ENCODE measurements at places on chromosomes 1 and 21.

- peak; percentile 26 for DNase-seq
These were observed 13.2 kb upstream of the MAP1LC3C start for GRCh38 chr1:242011894-242012660.

DNA sequence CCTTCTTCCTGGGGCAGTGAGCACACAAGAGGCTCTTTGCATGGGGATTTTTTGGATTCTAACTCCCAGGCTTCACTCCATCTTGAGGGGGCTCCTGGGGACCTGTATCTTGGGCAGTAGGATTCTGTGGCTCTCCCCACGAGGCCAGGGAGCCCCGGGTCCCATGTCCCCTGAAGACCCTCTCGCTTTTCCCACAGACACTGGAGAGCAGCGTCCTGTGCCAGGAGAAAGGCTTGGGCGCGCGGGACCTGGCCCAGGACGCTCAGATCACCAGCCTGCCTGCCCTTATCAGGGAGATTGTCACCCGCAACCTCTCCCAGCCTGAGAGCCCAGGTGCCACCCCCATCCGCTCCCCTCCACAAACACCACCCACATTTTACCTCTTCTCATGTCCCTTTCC is 735 bp downstream of the CROCC start:
- no peak for DNase-seq

DNA sequence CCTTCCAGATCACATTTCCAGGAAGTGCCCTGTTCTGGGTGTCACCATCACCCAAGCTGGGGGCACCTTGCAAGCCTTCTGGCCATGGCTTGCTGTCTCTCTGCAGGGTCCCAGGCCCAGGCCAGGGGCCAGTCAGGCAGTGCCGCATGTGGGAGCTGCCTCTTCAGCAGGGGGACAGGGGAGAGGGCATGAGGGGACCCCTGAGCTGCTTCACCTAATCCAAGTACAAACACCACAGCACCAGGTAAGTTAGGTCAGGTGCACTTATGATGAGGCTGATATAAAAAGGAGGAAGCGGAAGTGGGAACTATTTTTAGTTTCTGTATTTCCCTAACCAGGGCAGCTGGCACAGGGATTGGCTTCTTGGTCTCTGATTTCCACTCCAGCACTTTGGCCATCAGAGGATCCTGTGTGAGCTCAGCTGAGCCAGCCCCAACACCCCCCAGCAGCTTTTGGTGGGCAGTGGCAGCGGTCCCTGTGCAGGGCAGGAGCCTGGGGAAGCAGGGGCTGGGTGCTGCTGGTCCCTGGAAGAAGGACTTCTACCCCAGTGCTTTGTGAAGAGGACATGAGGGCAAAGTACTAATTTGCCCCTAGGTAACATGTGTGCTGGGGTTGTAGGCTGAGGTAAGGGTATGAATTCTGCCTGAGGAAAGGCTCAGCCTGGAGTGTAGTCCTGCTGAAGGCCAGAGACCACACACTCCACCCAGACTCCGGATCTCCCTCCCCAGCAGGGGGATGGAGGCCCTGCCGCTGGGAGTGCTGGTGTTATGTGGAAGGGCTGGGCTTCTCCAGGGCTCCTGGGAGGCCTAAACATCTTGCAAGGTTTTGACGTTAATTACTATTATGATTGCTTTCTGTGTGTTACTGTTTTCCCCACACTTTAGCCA is 3.3 kb upstream of the PCBP3 start:
- DNase-seq = no peak

DNA sequence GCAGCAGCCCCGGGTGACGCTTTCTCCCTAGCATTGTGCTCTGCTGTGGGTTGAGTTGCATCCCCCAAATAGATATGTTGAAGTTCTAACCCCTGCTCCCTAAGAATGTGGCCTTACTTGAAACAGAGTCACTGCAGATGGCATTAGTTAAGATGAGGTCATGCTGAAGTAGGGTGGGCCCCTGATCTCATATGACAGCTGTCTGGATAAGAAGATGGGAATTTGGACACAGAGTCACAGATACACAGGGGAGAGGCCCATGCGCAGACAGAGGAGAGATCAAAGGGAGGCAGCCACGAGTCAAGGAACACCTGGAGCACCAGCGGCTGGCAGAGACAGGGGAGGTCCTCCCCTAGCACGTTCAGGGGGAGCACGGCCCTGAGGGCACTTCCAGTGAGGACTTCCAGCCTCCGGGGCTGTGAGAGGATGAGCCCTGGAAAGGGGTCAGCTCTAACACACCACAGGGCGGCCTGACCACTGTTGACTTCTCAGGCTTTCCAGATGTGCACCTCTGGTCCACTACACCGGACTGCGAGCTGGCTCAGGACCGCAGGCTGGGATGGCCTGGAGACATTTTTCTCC is 46.4 kb downstream of the ABCG1 start:
- no peak for DNase-seq

DNA sequence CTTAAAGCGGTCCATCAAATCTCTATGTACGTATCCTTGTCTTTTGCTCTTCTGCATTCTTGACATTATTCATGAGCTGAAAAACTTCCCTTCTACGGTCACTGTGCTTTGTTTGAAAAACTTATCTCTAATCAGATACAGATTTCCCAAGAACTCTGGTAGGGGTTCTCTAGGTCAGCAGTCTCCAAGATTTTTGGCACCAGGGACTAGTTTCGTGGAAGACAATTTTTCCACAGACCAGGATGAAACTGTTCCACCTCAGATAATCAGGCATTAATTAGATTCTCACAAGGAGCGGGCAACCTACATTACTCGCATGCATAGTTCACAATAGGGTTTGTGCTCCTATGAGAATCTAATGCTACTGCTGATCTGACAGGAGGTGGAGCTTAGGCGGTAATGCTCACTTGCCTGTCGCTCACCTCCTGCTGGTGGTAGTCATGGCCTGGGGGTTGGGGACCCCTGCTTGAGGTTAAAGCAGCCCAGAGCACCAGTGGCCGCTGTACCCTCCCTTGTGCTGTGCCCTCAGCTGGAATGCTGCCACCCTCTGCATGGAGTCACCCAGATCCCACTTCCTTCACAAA is 30.8 kb downstream of the AK2 start:
- peak; percentile 84 for DNase-seq

DNA sequence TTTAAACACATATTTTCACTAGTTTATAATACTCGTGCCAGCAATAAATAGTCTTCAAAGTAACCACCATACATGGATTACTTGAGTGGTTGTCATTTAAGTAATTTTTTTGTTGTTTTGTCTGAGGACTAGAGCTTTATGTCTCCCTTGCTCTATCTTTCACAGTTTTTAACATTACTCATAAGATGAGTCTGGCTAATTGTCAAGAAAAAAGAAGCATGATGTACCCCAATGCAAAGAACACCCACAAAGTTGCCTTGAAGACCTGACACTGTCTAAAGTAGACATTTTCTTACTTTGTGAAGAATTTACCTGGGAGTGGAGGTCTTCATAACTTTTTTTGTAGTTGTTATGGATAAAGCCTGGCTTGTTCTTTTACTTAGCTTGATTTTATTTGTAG is 210.4 kb upstream of the BRINP3 start:
- DNase-seq = no peak

GRCh38 chr1:3173381-3173980 is 104.5 kb downstream of the PRDM16 start:
- DNase-seq = no peak

- DNase-seq = no peak
These were observed 27.8 kb downstream of the RALGPS2 start for GRCh38 chr1:178752891-178753290.

DNA sequence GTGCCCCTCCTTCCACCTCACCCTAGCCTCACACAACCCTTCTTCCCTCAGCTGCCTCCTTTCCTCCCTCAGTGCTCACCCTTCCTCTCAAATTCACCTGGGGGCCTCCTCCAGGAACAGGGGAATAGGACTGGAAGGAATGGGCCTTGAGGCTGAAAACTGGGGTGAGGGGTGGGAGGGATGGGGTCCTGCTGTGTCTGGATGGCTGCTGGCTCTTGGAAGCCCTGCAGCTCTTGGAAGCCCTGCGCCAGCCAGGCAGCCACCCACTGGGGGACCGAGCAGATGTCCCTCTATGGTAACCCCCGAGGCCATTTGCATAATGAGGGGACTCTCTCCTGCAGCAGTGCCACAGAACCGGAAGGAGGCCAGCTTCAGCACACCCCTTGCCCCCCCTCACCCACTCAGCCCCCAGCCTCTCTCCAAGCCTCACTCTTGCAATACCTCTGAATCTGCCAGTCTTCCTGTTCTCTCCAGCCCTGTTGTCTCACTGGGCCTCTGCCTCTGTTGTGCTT is 85.2 kb downstream of the KIRREL1 start:
- DNase-seq = no peak

- peak; percentile 36 for DNase-seq
These were observed 908 bp downstream of the DDI2 start for GRCh38 chr1:15618077-15618654.

DNA sequence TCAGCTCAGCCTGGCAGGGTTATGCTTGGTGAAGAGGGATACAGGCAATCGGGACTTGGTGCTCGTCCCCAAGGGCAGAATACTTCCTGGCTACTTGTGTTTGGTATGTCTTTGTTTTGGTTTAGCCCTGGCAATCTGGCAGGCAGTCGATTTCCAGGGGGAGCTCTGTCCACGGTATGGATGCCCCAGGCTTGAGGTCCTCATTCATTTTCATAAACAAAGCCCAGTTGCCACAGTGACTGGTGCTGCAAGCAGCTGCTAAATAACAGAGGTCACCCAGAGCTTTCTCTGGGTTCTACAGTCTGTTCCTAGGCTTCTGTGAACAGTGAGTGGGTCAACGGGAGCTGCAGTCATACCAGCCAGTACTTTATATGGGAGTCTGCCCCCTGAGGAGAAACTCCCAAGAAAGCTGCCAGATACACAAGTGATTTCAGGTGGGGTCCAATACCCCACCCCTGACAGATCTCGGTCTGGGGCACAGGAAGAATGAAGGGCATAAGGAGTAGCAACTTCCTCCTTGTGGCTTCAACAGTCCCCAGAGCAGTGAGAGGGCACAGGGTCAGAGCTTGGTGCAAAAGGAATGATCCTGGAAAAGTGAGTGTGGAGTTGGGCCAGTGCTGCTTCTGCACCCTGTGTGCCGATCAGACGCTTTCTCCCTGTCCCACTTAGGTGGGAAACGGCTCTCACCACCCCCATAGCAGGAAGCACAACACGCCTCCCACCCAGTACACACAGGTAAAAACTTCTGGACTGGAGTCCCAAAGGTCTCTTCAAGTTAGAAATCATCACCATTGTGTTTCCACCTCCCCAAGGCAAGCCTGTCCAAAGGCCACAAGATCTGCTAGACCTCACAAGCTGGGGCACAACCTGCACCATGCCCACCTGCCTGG is 55.5 kb downstream of the TGFBR3 start:
- DNase-seq = peak; percentile 81

GRCh38 chr1:111888740-111889376 is 100.6 kb downstream of the KCND3 start:
- DNase-seq = no peak

DNA sequence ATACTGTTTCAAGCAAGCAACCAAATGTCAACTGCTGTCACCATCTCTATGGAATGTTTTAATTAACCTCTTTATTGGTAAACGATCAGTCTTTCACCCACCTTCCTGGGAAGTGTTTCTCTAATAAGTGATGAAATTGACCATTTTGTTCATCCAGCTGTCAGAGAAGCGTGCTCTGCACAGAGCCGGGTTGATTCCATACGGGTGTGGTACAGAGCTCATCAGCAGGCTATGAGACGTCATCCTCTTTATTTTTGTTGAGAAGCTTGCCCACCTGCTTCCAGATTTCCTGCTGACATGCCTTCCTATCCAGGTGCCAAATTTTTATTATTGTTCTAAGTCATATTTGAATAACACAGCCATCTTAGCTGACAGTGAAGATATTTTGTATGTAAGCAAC is 482.5 kb downstream of the RWDD3 start:
- no peak for DNase-seq

GRCh38 chr1:215529571-215529970 is 37.5 kb upstream of the KCTD3 start:
- DNase-seq = peak; percentile 23

GRCh38 chr1:206663832-206664652 is 20.7 kb upstream of the MAPKAPK2 start:
- peak; percentile 52 for DNase-seq

- peak; percentile 13 for DNase-seq
These were observed 11.2 kb downstream of the CREG1 start for GRCh38 chr1:167542109-167543032.

GRCh38 chr1:99268021-99268420 is 3.7 kb downstream of the PLPPR4 start:
- no peak for DNase-seq

- DNase-seq = no peak
These were observed at the start of gene MAP3K21 for GRCh38 chr1:233327651-233328141. MAP3K21 (plus strand) TSS chr1:233327724; CDS start chr1:233328029, 305 bp downstream.

DNA sequence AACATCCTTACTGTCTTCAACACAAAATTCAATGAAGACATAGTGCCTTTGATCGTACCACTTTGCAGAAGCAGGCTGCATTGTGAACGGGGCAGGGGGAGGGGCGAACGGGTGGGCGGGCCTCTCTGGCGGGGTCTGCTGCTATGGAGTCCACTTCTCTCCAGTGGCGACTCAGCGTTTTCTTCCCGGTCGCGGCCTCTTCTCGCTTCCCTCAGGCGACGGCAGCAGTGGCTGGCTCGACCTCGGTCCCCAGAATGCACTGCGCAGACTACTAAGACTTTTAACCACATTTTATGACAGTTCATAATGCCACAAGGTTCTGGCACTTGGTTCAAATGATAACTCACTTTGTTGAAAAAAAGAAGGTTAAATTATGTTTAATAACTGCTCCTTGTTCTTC is 21.2 kb downstream of the GBP2 start:
- DNase-seq = no peak

- peak; percentile 60 for DNase-seq
These were observed 146.0 kb upstream of the JUN start for GRCh38 chr1:58929671-58930325.

DNA sequence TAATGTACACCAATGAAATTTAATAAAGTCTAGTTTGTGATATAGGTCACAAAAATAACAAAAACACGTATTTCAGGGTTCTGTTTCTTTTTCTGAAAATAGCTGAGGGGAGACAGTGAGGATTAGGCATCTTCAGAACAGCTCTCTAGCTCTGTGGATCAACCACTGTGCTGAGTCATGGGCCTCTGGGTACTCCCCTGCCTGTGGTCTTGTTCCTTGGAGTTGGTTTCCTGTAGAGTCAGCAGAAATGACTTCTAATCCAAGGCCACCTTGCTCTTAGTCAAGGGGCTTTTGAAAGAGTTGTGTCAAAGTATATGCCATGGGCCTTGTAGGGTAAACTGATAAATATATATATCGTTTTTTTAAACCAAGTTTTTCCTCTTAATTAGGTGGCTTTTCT is 141.8 kb upstream of the ZRANB2 start:
- peak; percentile 1 for DNase-seq

- DNase-seq = no peak
These were observed 27.2 kb upstream of the ATP1A1 start for GRCh38 chr1:116345843-116346242.

DNA sequence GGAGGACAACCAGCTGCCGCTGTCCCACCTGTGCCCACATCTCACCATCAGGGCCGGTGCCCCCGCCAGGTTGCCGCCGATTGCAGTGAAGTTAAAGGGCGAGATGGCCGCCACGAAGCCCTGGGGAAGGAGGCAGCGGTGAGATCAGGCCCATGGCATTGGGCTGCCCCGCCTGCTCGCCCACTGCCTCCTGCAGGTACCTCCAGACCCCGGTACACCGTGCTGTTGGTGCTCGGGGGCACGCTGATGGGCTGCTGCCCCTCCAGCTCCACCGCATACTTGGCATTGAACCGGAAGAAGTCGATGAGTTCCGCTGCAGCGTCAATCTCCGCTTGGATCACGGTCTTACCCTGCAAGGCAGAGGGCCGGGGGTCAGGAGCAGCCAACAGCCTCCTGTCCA is 19.3 kb downstream of the ALDH4A1 start:
- DNase-seq = no peak

GRCh38 chr1:31345635-31346034 is 27.2 kb downstream of the FABP3 start:
- DNase-seq = no peak

All from amniotic epithelial cell (primary cell).